Effector CD4-positive, alpha-beta T cell (primary cell): ENCODE measurements at places on chromosomes 2 and 18.
A peak's percentile ranks its signal among the peaks of the same experiment; 100 is the strongest.

DNA sequence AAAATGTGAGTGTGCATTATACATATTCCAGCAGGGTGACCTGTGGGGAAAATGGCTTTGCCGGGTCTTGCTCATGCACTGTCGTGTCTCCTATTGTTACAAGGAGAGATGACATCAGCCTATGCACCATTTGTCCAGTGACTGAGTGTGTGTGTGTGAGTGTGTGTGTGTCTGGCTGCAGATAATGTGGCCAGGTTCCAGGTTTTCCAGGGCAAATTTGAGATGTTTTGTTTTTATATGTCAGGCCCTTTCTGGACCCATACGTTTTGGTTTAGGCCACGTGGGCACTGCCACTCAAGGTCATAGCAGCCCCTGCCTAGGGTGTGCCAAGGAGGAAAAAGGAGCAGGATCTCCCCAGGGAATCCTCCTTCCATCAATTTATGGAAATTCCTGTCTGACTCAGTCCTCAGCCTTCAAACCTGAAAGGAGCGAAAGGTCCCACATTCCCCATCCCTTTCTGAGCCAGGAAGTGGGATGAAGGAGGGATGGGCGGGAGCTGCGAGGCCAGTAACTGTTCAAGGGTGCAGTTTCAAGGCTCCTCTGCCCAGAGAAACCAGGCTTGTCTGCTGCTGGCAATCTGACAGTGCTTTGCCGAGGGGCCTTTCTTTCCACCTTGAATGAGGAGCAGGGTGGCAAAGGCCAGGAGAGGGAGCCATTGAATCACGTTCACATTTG, 93.0 kb upstream of the SMAD2 start:
- no peak for DNase-seq

- DNase-seq: peak; percentile 35
These were observed 758 bp downstream of the RIF1 start for GRCh38 chr2:151410485-151410834.

DNA sequence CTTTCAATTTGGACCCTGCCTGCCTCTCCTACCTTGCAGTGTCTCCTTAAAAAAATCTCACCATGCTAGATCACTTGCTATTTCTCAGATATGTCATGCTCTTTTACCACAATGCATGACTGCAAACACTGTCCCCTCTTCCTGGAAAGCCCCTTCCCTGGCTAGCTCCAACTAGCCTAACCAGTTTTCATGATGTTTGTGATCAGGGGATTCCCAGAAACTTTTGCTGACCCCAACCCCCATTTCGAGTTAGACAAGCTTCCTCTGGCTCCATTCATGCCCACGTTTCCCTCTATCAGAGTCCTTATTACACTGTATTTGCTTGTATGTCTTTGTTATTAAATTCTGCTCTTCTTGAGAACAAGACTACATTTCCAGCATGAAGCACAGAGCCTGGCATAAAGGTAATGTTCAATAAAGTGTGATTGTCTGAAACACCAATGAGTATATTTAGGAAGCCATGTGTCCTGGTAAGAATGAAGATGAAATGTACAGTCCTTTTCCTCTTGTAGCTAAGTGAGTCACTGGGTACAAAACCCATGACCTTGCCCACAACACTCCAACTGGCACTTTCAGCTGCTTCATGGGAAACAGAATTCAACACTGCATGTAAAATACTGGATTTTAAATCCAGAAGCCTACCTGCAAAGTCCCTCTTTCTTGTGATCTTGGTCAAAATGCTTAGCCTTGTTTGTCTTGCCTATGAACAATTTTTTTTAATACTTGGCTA, 62.0 kb upstream of the ATL2 start:
- DNase-seq: no peak

- no peak for DNase-seq
These were observed 27.0 kb downstream of the SKA1 start for GRCh38 chr18:50401888-50402287.

- no peak for DNase-seq
These were observed 64.4 kb upstream of the SPAG16 start for GRCh38 chr2:213219816-213220215.

DNA sequence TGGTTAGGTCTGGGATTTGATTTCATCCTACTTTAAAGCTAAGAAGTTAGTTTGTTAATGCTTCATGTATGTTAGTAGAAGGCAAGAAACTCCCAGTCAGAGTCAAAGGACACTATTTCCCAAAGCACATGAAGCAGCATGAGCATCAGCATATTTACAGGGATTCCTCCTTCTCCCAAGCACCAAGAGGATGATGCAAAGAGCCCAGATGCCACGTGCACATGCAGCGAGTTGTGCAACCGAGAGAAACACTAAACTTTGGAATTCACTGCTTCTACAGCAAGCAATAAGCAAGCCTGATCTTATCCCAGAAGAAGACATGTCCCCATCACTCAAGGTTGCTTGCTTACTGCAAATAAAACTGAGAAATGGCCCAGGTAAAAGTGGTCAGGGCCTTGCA, 32.5 kb downstream of the CPO start:
- no peak for DNase-seq

DNA sequence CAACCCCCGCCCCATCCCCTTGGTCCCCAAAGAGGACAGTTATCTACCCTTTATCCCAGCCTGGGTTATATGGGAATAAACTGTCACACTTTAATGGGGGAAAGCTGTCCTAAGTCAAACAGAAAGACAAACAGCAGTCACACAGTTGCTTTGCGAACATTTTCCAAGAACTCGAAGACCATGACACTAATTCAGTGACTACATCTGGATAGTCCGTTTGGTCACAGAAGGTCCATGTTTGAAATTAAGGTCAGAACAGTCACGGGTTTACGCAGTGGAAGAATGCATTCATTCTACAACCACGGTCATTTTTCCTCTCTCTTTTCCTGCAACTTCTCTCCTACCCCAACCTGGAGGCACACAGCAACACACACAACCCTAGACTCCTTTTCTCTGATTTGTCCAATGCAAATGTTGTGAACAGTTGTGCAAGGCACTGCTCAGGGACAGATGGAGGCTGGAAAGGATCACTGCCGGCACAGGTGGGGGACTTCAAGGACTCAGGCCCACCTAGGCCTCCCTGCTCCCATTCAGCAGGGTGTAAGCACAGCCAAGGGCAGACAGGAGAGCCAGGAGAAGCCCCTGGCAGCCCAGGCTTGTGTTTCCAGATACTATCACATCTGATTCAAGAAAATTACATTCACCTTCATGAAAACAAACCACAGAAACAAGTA, 39.9 kb downstream of the ZNF516 start:
- DNase-seq: no peak

DNA sequence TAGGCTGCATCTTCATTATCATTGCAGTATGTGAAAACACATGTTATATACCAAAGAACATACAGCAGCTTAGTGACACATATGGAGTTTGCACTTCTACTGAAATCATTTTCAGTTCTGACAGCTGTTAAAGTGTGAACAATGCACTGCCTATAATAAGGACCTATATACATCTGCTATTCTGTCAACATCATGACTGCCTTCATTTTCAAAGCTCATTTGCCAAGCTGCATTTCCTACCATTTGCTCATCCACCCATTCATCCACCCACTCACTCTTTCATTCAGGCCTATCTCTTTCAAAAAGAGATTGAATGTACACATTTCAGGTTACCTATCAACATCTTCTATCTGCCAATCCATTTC, 81.7 kb upstream of the STK17B start:
- no peak for DNase-seq

DNA sequence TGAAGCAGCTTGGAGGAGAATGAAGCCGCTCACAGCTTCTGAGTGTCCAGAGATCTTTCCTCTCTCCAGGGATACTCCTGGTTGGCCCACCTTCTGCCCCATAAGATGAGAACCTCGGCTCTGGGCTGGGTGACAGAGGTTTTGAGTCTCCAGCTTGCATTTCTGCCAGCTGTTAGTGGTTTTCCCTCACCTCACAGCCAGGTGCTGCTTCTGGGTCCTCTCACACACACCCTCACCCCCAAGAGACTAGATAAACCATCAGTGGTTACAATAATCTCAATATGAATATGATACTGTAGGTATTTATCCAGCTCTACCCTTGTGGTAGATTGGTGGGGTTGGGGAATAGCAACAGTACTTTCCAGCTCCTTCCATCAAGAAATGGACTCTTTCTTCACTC, 161.7 kb upstream of the SIX3 start:
- no peak for DNase-seq
